ENCODE measurements at places on chromosomes 16 and 17.

- DNase-seq: no peak
These were observed 7.8 kb downstream of the NACA2 start for GRCh38 chr17:61583242-61583641.

DNA sequence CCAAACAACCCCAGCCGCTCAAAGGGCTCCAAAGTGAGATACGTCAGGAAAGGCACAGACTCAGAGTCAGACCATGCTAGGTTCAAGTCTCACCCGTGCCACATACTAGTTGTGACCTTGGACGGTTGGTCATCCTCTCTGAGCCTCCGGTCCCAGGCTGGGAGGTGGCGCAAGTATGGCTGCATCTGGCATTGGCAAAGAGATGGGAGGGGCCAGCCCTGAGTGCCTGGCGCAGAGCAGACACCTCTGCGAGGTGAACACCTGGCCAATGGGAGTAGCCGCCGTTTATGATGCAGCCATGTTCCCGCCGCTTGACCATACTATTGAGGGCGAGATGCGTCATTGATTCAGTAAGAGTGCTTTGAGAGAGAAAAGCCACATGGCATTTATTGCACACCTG lies 97.8 kb upstream of the PLCG2 start:
- no peak for DNase-seq

GRCh38 chr16:78669994-78670393 lies 570.5 kb downstream of the WWOX start:
- DNase-seq: no peak

DNA sequence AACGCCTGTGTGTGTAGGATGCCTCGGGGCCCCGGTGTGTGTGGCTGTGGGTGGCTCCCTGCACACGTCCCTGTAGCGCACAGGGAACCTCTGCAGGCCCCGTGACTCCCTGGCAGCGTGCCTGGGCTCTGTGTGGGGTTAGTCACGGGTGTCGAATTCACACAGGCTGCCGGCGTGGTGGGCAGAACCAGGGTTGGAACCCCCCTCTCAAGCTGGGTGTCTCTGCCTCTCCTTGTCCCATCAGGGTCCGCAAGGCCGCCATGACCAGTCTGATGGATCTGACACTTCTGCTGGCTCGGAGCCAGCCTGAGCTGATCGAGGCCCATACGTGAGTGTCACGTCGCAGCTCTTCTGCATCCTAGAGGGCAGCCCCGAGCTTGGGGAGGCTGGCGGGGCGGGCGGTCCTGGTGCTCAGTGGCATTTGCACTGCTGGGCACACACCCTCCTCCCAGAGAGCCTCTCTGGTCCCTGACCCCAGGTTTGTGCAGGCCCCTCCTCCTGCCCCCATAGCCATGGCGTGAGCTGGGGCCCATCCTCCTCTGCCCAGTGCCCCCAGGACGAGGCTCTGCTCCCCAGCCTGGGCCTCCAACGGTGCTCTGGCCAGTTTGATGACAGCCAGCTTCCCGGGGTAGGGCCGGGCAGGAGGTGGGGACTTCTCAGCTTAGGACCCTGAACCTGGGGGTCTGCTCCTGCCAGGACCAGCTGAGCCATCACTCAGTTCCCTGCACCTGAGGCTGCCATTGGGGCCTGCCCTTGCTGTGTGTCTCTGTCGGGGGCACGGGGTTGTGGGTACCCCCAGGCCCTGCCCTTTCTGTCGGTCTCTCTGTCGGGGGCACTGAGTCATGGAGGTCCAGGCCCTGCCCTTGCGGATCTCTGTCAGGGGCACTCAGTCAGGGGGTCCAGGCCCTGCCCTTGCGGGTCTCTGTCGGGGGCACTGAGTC lies 88.1 kb upstream of the ZNF750 start:
- DNase-seq: no peak

DNA sequence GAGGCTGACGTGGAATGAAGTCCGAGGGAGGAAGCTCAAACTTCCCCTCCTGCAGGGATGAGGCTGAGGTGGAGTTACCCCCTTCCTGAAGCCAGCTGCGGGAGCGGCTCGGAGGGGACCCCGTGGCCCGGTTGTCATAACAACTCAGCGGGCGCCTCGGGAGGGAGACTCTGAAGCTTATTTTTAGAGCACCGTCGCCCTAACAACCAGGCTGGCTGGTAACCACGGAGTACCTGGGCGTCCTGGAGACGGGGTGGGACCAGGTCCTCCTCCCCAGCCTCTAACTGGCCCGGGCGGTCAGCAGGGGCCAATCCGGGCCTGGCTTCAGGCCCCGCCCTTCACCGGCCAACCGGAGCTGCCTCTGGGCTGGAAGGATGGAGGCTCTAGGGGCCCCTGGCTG lies 27.7 kb downstream of the NECAB2 start:
- DNase-seq: no peak

GRCh38 chr17:1999557-2000251 lies 25.4 kb downstream of the RTN4RL1 start:
- DNase-seq: no peak

GRCh38 chr16:66695935-66696668 lies 441 bp downstream of the CMTM4 start:
- no peak for DNase-seq

DNA sequence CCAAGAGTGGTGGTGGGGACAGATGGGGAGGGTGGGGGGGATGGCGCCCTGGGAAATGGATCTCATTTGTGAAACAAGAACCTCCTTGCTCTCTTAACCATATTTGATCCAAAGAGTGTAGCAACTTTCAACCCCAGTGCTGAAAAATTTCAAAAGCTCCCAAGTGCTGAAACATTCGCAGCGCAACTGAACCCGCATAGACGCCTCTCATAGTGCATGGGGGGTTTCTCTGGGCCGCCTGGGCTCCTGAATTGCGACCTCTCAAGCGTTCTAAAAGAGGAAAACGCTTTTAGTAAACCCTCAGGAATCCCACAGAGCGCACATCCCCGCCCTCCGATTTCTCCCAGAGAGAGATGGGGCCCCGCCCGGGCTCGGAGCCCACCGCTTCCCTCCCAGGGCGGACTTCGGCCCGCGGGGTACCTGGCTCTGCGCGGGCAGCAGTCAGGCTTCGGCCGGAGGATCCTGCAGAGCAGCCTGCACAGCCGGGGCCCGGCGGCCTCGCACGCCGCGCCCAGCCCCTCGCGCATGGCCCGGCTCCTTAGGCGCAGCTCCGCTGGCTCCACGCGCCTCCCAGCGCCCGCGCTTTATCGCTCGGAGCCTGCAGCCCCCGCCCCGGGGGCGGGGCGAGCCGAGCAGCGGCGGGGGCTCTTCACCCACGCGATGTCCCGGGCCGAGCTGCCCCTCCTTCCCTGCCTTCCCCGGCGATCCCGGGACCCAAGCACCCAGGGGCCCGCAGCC lies 7.0 kb downstream of the NOS2 start:
- no peak for DNase-seq

DNA sequence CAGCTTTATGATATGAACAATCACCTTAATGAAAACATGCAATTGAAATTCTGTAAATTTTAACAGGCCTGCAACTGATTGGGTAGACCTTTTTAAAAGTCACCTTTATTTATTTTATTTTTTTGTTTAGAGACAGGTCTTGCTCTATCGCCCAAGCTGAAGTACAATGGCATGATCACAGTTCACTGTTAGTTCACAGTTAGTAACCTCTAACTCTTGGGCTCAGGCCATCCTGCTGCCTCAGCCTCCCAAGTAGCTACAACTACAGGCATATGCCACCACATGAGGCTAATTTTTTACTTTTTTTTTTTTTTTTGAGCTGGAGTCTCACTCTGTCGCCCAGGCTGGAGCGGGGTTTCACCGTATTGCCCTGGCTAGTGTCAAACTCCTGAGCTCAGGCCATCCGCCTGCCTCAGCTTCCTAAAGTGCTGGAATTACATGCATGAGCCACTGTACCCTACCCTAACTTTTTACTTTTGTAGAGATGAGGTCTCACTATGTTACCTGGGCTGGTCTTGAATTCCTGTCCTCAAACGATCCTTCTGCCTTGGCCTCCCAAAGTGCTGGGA lies 28.0 kb downstream of the AP1G1 start:
- no peak for DNase-seq

DNA sequence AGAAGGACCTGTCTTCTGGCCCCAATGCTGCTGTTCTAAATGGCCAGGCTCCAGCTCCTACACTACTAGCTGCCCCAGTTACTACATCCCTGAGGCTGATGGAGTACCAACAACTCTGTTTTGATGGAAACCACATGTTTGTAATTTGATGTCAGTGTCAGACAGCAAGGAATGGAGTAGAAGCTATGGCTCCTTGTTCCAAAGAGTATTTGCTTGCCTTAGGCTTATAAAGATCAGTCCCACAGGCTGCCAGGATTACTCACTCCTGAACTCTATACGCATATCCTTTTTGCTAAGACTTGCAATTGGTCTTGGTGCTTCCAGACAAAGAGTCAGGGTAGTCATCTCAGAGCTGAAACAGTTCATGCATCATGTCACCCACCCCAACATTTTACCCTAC lies 139.6 kb downstream of the HS3ST3A1 start:
- DNase-seq: no peak

- DNase-seq: no peak
These were observed 23.1 kb upstream of the OSGIN1 start for GRCh38 chr16:83929811-83930555.

DNA sequence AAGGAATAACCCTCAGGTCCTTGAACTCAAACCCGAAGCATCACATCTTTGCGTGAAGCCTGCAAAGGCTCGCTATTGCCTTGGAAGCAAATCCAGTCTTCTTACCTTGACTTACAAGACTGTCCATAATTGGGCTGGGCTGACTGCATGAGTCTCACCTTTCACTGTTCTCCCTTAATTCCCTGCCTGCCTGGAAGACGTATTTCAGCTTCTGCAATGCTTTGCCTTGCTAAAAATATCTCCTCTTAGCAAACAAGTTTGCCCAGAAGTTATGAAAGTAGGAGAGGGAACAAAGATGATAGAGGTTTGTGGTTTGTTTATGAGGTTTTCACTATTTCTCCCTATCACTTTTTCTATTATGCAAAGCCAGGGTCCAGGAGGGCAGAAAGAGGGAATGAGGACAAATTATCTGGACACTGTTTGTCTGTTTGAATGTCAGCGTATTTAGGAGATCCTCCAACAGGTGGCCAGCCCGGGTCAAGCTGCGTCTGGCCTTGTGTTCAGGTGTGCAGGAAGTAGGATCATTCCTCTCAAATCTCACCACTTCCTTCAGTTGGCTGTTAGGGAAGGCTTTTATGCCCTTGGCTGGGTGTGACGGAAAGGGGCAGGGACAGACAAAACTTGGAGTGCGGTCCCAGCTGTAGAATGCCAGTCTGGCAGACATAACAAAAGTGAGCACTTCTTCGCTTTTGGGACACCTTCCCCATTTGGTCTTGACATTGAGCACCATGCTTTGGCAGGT lies 488.9 kb downstream of the CDH13 start:
- no peak for DNase-seq

DNA sequence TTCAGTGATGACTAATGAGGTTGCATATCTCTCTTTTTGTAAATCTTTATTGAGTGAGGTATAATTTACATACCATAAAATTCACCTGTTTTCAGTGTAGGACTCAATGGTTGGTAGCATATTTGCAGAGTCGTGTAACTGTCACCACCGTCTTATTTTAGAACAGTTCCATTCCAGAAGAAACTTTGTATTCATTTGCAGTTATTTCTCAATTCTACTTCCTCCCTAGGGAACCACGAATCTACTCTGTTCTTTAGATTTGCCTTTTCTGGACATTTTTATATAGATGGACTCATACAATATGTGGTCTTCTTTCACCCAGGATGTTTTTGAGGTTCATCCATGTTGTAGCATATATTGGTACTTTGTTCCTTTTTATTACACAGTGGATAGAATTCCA lies 3.7 kb downstream of the FTO start:
- no peak for DNase-seq

DNA sequence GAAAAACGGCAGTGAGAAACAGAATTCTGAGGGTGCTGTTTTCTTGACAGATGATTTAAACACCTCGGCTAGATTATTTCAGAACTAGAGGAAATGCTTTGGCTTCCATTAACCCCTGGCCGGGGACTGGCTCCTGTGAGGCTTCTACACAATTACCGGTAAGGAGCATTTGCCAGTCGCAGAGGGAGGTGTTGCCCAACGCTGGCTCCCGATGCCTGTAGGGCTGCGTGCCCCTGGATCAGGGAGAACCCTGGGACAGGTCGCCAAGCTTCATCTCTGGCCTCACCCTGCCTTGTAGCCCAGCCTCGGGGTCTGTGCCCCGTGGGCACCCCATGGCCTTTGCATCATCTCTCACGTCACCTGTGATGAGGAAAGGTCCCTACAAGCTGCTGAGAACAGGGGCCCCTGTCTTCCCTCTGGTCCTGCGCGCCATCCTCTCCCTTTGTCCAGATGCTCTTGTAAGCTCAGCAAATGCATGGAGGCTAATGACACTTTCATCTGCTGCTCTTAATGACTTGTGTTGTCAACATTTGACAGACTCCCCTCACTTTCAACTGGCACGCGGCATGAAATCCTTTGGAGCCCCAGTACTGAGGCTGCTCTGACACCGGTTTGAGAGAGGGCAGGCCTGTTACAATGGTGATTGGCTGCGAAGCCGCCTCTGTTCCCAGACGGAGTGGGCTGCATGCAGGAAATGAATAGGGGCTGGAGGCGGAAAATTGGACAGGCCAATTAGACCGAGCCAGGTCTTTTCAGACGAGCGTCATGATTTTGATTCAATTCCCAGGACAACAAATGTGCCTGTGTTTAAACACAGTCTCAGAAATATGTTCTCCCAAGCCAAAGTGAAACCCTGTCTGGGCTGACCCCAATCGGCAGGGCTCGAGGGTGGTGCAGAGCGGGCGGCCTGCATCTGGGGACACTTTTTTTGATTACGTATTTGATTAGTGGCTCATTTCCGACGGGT lies 85.5 kb upstream of the DOC2B start:
- DNase-seq: no peak

GRCh38 chr17:63275971-63276745 lies 169.9 kb downstream of the CYB561 start:
- no peak for DNase-seq

DNA sequence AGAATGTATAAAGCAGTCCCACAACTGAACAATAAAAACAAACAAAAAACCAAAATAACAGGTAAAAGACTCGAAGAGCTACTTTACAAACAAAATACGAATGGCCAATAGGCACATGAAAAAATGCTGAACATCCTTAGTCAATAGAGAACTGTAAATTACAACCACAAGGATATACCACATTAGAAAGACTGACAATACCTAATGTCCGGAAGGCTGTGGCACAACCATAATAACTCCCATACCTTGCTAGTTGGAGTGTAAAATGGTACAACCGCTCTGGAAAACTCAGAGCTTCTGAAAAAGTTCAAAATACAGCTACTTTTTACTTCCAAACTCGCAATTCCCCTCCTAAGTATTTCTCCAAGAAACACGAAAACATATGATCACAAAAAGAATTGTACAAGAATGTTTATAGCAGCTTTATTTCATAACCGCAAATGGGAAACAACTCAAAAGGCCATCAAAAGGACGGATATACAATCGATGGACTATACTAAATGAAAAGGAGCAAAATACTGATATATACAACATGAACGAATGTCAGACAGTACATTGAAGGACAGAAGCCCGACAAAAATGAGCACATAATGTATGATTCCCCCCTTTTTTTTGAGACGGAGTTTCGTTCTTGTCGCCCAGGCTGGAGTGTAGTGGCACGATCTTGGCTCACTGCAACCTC lies 2.3 kb downstream of the TP53 start:
- no peak for DNase-seq

- no peak for DNase-seq
These were observed 239.3 kb upstream of the C16orf82 start for GRCh38 chr16:26827386-26827785.
